ENCODE measurements at places on chromosomes 5 and 9.
A peak's percentile ranks its signal among the peaks of the same experiment; 100 is the strongest.

DNA sequence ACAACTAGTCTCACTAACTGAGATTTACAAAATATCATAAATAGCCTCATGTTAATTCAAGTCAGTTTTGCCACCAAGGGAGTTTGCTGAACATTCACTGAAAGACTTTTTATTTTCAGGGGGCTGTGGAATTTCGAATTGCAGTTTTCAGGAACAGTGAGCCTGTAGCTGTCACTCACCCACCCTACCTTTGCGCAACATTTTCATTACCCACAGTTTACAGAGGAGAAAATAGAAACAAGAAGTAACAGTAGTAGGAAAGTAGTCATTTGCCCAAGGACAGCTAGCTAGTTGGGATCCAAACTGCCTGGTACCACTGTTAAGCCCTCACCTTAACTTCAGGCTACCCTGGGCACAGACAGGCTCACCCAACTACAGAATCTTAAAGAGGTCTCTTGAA is 154.1 kb downstream of the ADAMTS12 start:
- DNase-seq, result no peak

GRCh38 chr9:134784577-134785305 is 95.9 kb upstream of the FCN2 start:
- no peak for DNase-seq

GRCh38 chr9:93132946-93133680 is 938 bp downstream of the NINJ1 start:
- no peak for DNase-seq

DNA sequence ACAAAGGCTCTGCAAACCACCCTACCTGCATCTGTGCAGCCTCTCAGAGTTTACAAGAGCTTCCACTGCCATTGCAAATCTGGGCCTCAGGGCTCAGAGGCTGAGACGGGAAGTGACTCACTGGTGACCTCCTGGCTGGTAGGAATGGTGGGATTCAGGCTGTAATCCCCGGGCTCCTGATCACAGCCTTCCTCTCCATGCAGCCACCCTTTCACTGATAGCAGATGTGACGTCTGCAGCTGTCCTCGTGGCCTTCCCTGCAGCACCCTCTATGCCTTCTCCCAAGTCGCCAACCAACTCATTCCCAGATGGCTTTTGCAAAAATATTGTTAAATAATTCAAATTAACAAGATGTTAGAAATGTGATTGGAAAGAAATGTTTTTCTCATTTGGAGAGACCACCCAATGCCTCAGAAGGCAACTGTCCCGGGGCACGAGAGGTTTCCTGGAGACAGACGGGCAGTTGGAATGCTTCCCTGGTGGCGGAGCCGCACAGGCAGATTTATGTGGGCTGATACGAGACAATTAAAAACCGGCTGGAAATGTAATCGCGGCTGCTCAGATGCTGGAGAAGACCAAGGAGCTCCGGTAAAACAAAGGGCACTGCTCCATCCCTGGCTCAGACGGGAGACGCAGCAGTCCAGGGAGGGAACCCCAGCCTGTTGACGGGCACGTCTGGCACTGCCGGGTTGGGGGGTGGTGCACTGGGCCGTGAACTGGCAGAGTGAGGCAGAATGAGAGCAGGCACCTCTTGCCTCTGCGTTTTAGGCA is 34.4 kb upstream of the SLC25A51 start:
- peak; percentile 58 for DNase-seq

- no peak for DNase-seq
These were observed 71.1 kb downstream of the ALDH7A1 start for GRCh38 chr5:126523818-126524510.

All from right hindlimb (tissue), 1 donor.